Psoas muscle (tissue), 8 donors: ENCODE measurements at places on chromosomes 5 and 9. TPM values are rescaled to one million over a fixed set of nuclear protein-coding genes. Genes with fewer than 3 reads are reported as not detected.

GRCh38 chr9:90640361-90640760 lies 2.3 kb downstream of the DIRAS2 start:
- no peak overlapping the region for H3K27ac ChIP-seq
- no peak overlapping the region for H3K4me3 ChIP-seq
- H3K27me3 ChIP-seq = no peaks in the 10 kb centered on the region
- no peaks in the 10 kb centered on the region for H3K36me3 ChIP-seq
- peaks cover 3% of the 10 kb centered on the region for H3K4me1 ChIP-seq

- no peaks in the 10 kb centered on the region for H3K36me3 ChIP-seq
- no peak overlapping the region for H3K4me3 ChIP-seq
- H3K27ac ChIP-seq = no peak overlapping the region
- DNase-seq = no peak
- no peaks in the 10 kb centered on the region for H3K27me3 ChIP-seq
Observed at GRCh38 chr9:16031971-16032370, 479.1 kb downstream of the CCDC171 start.

DNA sequence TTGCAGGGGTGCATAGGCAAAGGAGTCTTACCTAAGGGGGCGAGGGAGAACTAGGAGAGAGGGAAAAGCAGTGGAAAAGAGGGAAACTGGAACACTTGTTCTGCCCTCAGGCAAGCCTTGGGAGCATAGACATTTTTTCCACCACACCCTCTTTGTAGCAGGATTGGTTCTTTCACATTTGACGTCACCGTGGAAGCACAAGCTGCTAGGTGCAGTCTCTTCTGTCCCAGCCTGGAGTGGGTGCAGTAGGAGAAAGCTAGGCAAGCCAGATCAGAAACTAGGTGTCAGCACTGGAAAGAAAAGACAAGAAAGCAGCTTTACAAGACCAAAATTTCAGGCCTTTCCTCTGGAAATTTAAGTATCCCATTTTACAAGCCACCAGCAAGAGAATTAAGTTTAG lies 440.4 kb downstream of the EFNA5 start:
- no peaks in the 10 kb centered on the region for H3K36me3 ChIP-seq
- no peaks in the 10 kb centered on the region for H3K4me1 ChIP-seq
- DNase-seq = no peak
- no peak overlapping the region for H3K27ac ChIP-seq

- DNase-seq = no peak
- no peak overlapping the region for H3K4me3 ChIP-seq
- no peak overlapping the region for H3K27ac ChIP-seq
Observed at GRCh38 chr5:168195110-168195509, 96.3 kb upstream of the WWC1 start.

GRCh38 chr5:142262683-142263082 lies 62.1 kb downstream of the SPRY4 start:
- no peak overlapping the region for H3K4me3 ChIP-seq
- no peaks in the 10 kb centered on the region for H3K4me1 ChIP-seq
- H3K36me3 ChIP-seq = no peaks in the 10 kb centered on the region

DNA sequence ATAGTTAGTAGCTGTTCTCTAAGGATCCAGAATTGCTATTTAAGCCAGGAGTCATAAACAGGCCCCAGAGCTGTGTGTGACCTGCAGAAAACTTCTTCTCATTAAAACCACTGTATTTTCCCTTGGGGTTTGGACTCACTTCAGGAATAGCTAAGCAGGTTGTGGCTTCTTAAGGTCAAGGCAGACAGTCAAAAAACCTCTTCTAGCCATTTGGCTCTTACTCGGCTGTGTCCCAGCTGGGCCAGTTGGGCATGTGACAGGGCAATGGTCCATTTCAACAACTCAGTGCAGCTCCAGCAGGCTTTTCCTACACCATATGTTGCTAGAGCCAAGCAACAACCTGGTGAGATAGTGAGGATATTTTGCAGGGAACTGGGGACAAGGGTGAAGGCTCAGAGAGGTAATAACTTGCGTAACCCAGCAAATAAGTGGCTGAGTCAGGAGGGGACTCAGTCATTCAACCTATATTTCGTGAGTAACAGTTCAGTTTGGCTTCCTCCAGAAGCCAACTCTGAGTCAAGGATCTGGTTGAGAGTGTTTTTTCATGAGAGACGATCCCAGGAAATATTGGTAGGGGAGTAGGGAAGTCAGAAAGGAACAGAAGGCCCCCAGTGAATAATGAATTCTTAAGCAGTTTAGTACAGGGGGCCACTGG lies 115.4 kb upstream of the PPP2R2B start:
- no peak for DNase-seq
- no peak overlapping the region for H3K27ac ChIP-seq
- no peak overlapping the region for H3K4me3 ChIP-seq
- no peaks in the 10 kb centered on the region for H3K27me3 ChIP-seq

- no peaks in the 10 kb centered on the region for H3K27me3 ChIP-seq
- H3K4me3 ChIP-seq = no peak overlapping the region
- no peak for DNase-seq
- peak overlapping the region; percentile 54 for H3K27ac ChIP-seq
- peaks cover 8% of the 10 kb centered on the region for H3K36me3 ChIP-seq
Observed at GRCh38 chr5:143309661-143310431, 93.6 kb downstream of the NR3C1 start.

DNA sequence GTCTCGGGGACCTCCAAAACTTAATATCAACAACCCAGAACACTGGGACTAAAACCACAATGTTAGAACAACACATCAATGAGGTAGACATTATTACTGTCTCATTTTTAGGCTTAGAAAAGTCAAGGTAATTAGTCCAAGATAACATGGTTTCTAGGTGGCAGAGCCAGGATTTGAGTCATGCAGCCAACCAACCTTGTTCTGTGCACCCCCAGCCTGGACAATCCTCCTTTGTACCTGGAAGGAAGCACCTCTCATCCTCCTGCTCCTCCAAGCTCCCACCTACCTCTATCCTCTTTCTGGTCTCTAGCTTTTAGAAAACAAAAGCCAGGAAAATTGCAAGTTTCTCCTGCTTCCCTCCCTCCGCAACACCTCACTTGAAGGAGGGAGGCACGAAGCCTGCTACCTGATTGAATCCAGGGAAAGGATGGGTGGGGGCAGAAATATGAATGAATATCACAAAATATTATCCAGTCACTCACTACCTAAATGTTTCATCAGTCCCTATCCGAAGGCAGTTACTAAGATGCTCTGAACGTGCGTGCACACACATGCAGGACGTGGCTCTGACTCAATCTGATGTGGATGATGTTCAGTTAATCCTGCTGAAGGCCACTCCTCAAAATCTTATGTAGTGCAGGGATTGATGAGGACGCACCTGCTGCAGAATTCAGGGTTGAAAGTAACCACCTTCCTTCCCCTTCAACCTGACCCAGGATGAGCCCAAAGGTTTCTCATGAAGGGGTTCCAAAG lies 26.3 kb upstream of the TTC1 start:
- H3K36me3 ChIP-seq = no peaks in the 10 kb centered on the region
- H3K27me3 ChIP-seq = no peaks in the 10 kb centered on the region
- no peak overlapping the region for H3K27ac ChIP-seq

DNA sequence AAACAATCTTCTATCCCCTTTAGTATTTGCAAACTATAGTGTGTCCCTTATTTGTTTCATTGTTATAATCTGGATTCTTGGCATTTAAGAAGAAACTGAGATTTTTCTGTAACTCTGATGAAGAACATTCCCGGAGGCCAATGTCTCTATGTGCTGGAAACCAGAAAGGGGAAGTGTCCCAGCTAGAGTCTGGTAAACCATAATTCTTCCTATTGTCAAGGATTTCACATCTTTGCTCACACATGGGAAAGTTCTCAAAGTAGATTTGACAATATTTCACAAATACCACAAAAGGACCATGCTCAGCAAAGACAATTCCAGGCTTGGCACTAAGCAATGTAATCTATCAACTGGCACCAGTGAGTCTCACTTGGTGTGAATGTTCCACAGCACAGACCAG lies 146.8 kb downstream of the MUSK start:
- H3K27me3 ChIP-seq = no peaks in the 10 kb centered on the region
- H3K4me1 ChIP-seq = no peaks in the 10 kb centered on the region

DNA sequence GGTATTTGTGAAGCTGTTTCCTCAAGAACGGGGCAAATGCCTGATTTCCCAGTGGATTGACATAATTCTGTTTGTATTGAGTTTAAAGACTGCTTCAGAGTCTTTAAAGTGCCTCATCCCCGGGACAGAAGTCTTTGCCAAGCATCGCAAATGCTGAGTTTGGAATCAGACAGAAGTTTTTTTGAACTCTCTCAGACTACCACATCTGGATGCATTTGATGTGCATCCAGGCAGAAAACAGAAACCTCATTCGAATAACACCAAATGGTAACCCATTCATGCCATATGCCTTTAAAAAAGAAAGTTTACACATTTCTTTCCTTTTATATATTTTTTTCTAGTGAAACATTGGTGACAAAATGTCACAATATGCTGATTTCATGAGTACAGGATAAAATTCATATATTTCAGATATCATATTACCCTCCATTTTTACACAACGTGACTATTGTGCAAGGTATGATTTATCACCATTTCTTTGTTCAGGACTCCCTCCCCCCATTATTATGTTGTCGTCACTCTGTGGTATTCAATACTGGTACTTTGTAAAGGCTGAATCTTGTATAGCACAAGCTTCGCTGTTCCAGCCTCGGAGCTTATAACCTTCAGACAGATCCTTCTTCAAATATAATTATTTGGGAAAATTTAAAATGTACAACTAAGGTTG lies 91.1 kb downstream of the ZNF608 start:
- H3K27me3 ChIP-seq = no peaks in the 10 kb centered on the region
- no peaks in the 10 kb centered on the region for H3K36me3 ChIP-seq
- DNase-seq = no peak
- peak overlapping the region; percentile 84 for H3K27ac ChIP-seq
- peaks cover 61% of the 10 kb centered on the region for H3K4me1 ChIP-seq

DNA sequence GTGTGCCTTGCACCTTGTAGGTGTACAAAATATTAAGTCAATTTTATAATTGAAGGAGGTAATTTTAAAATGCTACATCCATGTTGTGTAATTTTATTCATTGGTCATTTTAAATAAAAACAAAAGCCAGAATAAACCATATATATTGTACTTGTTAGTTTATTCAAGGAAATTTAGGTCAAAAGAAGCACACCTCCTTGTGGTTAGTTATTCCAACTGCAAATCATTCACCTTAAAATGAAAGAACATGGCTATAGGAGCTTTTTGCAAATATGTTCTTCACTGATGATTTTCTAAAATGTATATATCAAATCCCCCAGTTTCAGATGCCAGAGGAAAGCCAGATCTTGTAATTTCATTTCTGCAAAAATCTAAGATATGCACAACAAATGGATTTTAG lies 5.4 kb upstream of the MOCS2 start:
- peaks cover 9% of the 10 kb centered on the region for H3K4me1 ChIP-seq
- no peaks in the 10 kb centered on the region for H3K36me3 ChIP-seq
- no peaks in the 10 kb centered on the region for H3K27me3 ChIP-seq
- H3K27ac ChIP-seq = no peak overlapping the region
- no peak for DNase-seq
- H3K4me3 ChIP-seq = no peak overlapping the region

GRCh38 chr9:69785757-69786156 lies 25.9 kb upstream of the PTAR1 start:
- H3K4me3 ChIP-seq = no peak overlapping the region
- no peaks in the 10 kb centered on the region for H3K36me3 ChIP-seq
- H3K27ac ChIP-seq = no peak overlapping the region
- H3K27me3 ChIP-seq = no peaks in the 10 kb centered on the region
- no peak for DNase-seq
- H3K4me1 ChIP-seq = no peaks in the 10 kb centered on the region

GRCh38 chr5:171703146-171703545 lies 82.5 kb upstream of the SMIM23 start:
- H3K4me3 ChIP-seq = no peak overlapping the region
- DNase-seq = no peak
- H3K27ac ChIP-seq = no peak overlapping the region
- no peaks in the 10 kb centered on the region for H3K27me3 ChIP-seq

DNA sequence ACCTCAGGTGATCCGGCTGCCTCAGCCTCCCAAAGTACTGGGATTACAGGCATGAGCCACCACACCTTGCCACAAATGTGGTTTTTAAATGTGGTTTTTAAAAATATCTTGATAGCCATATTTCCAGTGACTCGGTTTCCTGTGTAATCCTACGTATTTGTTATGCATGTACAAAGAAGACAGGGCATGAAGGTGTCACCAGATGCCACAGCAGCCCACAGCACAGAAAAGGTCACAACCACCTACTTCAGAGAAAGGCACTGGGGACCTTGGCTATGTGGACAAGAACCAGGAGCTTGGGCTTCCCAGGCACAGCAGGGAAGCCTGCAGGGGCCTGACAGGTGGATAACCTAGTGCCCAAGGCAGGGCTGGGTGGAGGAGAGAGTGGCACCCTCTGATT lies 38.0 kb downstream of the C9orf50 start:
- peaks cover 9% of the 10 kb centered on the region for H3K4me1 ChIP-seq
- no peak for DNase-seq
- H3K27me3 ChIP-seq = no peaks in the 10 kb centered on the region
- no peak overlapping the region for H3K27ac ChIP-seq
- H3K4me3 ChIP-seq = no peak overlapping the region

DNA sequence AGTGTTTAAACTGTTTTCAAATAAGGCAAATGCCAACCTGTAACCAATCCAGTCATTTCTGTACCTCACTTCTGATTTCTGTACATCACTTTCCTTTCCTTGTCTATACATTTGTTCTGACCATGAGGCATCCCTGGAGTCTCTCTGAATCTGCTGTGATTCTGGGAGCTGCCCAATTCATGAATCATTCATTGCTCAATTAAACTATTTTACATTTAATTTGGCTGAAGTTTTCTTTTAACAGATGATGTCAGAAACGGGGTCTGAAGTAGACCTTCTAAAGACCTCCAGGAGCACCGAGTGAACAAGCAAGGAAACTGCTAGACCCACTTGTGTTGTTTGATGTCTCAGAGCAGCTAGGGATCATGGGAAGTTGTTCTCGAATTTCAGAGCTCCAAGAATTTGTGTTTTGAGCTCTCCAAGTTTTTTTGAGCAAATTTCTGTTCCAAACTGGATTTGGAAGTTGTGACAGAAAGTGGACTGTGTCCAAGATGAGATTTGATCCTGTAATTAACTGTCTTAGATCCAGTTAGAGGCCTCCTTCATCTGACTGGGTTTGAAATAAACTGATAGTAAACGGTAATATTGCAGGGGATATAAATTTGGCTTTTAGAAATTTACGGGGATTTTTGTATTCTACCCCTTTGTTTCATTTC lies 490.8 kb upstream of the ST8SIA4 start:
- no peak for DNase-seq
- no peaks in the 10 kb centered on the region for H3K36me3 ChIP-seq
- no peak overlapping the region for H3K27ac ChIP-seq
- no peaks in the 10 kb centered on the region for H3K4me1 ChIP-seq
- no peaks in the 10 kb centered on the region for H3K27me3 ChIP-seq
- no peak overlapping the region for H3K4me3 ChIP-seq

- no peaks in the 10 kb centered on the region for H3K4me1 ChIP-seq
- no peak for DNase-seq
- H3K27me3 ChIP-seq = no peaks in the 10 kb centered on the region
- H3K4me3 ChIP-seq = no peak overlapping the region
Observed at GRCh38 chr9:75912951-75913350, 22.5 kb downstream of the PCSK5 start.

GRCh38 chr5:93571114-93571949 lies 9.7 kb downstream of the NR2F1-AS1 start:
- DNase-seq = no peak
- peaks cover 15% of the 10 kb centered on the region for H3K27me3 ChIP-seq
- H3K4me1 ChIP-seq = no peaks in the 10 kb centered on the region
- no peaks in the 10 kb centered on the region for H3K36me3 ChIP-seq
- H3K27ac ChIP-seq = no peak overlapping the region

SHISAL2B gene
- not detected for total RNA-seq

PPP2CA gene
- total RNA-seq = 110 TPM

C9orf50 gene
- not detected for total RNA-seq

PFN3 gene
- total RNA-seq = not detected

CTXN3 gene
- total RNA-seq = 0.61 TPM
